ELF-1 (cell line): ENCODE measurements at places on chromosomes 1 and 21.

- peak; percentile 55 for DNase-seq
Observed at GRCh38 chr21:32921632-32922230, 104.0 kb upstream of the OLIG2 start.

- no peak for DNase-seq
Observed at GRCh38 chr21:32136546-32136945, 142.3 kb downstream of the MIS18A start.

DNA sequence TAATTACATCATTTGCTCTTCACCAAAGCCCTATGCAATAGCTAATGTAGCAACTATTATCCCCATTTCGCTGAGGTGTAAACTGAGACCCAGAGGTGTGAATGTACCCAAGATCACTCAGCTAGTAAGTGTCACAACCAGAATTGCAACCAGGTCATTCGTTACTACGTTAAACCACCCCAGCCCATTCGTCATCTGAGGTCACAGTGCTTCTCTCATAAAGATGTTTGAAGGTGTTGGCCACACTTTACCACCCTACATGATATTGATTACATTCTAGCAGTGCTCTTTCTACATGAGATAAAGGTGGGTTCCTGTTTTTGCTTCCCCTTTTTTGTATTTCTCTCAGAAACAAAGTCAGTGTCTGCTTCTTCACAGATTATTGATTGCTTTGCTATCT lies 195.3 kb downstream of the ZBTB18 start:
- DNase-seq, result no peak

GRCh38 chr1:40637470-40638007 lies 27.9 kb downstream of the RIMS3 start:
- DNase-seq, result no peak

DNA sequence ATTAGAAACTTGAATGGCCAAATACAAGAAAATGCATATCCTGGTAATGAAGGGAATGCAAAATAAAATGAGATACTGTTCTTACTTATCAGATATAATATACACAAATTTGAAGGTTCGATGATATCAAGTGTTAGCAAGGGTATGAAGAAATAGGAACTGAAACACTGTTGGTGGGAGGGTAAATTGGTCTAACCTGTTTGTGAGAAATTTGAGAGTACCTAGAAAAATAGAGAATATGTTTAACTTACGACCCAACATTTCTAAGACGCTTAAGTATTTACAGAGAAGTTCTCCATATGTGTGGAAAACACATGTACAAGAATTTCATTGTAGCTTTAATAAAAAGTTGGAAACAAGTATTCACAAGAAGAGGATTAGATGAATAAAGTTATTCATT lies 25.9 kb downstream of the ATG4C start:
- no peak for DNase-seq

GRCh38 chr1:23216771-23217420 lies 406 bp downstream of the HTR1D start:
- DNase-seq, result peak; percentile 46

GRCh38 chr1:118366286-118366685 lies 181.3 kb upstream of the SPAG17 start:
- DNase-seq, result no peak

DNA sequence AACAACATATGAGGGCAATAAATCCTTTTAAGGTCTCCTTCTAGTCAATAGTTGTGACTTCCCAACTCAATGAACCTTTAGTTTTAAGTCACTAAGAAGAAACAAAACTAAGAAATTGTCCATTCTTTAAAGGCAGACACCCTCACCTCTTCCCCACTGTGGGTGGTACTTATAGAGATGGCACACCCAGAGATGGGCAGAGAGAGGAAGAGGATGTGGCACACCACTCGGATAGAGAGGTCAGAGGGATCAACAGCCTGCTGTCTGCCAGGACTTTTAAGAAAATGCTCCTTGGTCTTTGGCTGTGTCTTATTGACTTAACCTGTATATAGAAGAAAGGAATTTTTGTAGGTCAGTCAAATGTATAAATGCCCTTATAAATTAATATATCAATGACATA lies 45.1 kb downstream of the FASLG start:
- DNase-seq, result no peak

DNA sequence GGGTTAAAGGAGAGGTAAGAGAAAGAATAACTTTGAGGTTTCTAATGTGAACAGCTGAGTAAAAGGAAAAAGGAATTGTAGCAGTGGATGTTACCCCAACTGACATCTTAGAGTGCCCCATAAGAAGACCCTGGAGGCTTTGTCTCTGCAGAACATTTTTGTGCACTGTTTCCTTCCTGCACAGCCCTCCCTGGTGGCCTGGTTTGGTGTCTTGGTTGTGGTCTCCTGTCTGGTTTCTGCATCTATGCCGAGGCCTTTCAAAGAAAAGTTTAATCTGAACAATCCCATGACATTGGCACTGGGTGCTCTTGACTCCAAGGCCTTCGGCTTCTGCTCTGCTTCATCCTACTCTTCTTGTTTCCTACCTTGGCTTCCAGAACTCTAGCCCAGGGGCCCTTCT lies 57.8 kb downstream of the RHOU start:
- DNase-seq, result no peak

GRCh38 chr1:42692461-42692860 lies 10.2 kb downstream of the YBX1 start:
- DNase-seq, result peak; percentile 18

- DNase-seq, result no peak
Observed at GRCh38 chr1:183694066-183694465, 41.0 kb upstream of the APOBEC4 start.

GRCh38 chr1:231781892-231782291 lies 155.3 kb downstream of the DISC1 start:
- DNase-seq, result no peak

- no peak for DNase-seq
Observed at GRCh38 chr1:151897991-151898431, 11.3 kb downstream of the THEM4 start.

DNA sequence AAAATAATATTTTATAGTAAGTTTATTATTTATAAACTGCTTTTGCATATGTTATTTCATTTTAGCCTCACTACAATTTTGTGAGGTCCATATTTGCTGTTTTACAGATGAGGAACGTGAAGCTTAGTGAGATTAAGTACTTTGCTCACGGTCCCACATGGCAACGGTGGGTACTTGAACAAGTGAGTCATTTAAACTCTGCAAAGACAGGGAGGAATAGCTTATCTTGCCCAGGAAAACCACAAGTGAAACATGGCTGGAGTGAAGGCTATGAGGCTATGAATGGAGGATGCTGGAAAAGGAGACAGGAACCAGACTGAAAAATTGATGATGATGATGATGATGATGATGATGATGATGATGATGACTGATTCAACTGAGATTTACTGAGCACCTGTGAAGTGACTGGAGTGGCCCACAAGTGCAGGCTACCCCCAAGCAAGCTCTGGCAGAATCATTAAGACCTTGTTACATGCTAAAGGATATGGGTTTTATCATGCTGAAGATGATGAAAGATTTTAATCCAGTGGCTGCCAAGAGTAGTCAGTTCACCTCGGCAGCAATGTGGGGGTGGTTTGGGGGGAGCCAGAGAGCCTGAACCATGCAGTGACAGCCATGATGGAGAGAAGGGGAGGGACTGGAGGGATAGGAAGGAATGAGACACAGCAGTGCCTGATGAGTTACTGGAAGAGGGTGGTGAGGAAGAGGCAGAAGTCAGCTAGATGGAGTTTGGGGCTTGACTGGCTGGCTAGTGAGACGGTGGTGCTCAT lies 1.4 kb upstream of the ABCA4 start:
- no peak for DNase-seq

GRCh38 chr21:14620152-14620551 lies 74.0 kb upstream of the SAMSN1 start:
- DNase-seq, result no peak

GRCh38 chr1:150695561-150695960 lies 1.4 kb downstream of the GOLPH3L start:
- DNase-seq, result no peak

- DNase-seq, result no peak
Observed at GRCh38 chr21:41808094-41808493, 41.2 kb upstream of the RIPK4 start.

DNA sequence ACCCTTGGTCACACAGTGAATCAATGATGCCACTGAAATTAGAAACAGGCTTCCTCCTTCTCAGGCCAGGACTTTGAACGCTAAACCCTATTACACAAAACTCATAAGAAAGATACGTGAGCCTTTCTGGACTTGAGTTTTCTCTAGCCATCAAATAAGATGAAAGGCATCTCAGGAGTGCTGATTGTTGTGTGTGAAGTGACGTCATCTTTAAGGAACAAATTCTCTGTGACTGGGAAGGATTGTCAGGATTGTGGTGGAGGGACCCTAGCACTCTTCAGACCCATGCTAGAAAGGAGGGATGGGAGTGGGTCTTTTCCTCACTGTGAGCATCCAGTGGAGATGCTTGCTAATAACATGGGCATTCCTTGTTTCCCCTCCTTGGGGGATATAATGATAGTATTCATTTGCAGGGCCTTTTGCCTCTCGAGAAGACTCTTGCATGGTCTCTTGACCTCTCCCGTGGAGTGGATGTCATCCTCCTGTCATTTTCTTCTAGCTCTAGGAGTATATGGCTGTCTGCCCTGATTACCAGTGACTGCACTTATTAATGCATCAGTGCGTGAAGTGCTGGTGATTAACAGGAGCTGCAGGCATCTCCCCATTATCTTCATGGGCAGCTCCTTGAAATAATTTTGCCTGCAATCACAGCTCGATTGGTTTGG lies 39.9 kb downstream of the SPATA46 start:
- no peak for DNase-seq

DNA sequence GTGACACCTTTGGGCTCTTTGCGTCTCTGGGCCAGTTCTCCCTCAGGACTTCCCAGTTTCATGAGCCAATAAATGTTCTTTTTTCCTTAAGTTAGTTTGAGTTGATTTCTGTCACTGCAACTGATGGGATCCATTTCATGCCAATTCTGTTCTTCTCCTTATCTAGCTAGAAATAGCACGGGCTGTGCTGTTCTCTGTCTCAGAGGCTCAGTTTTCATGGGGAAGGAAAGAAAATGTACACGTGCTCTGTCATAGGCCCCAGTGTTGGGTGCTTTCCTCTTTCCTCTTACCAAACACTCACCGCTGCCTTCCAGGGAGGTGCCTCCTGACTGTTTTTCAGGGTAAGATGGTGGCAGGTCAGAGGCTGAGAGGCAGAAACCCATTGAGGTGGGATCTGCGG lies 43.2 kb upstream of the ACTL8 start:
- DNase-seq, result no peak

GRCh38 chr1:203028784-203029553 lies 2.7 kb downstream of the PPFIA4 start:
- DNase-seq, result no peak

DNA sequence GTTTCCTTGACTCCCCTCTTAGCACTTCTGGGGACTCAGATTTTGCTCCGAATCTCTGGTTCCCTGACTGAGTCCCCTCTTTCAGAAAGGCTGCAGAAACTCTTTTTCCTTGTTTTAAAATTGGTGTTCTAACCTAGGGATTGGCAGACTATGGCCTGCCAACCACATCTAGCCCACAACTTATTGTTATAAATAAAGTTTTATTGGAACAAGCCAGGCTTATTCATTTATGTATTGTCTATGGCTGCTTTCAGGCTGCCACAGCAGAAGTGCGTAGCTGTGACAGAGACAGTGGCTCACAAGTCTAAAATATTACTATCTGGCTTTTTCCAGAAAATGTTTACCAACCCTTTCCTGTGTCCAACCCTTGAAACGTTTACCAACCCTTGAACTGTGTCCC lies 81.7 kb downstream of the IER5 start:
- DNase-seq, result no peak

GRCh38 chr21:45990049-45990711 lies 8.6 kb downstream of the COL6A1 start:
- DNase-seq, result no peak

- DNase-seq, result no peak
Observed at GRCh38 chr1:97138515-97139032, 417.0 kb downstream of the PTBP2 start.

GRCh38 chr1:110053552-110054428 lies 16.7 kb downstream of the ALX3 start:
- peak; percentile 84 for DNase-seq

- DNase-seq, result no peak
Observed at GRCh38 chr1:27451343-27451742, 38.6 kb downstream of the WASF2 start.

GRCh38 chr1:9917901-9918300 lies 7.8 kb upstream of the CTNNBIP1 start:
- DNase-seq, result no peak

DNA sequence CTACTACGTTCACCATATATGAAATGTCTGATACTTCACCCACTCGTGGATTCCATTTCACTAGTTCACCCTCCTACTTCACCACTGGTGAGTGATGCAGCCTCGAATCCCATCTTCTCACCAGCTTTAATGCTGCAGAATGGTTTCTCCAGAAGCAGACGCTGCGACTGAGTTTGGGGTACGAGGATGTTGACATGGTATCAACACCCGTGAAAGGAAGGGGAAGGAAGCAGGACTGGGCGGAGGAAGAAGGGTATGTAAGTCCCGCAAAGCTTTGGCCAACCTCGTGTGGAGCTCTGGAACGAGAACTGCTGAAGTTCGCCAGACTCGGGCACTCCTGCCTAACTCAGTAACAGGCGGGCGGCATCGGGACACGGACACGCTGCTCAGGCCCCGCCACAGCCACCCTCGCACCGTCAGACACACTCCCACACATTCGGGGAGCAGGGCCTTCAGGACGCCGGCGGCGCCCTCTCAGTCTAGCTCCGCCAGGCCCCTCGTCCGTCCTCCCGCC lies 833 bp upstream of the DIP2A start:
- no peak for DNase-seq

- DNase-seq, result no peak
Observed at GRCh38 chr21:38794978-38795377, 10.8 kb upstream of the ETS2 start.

DNA sequence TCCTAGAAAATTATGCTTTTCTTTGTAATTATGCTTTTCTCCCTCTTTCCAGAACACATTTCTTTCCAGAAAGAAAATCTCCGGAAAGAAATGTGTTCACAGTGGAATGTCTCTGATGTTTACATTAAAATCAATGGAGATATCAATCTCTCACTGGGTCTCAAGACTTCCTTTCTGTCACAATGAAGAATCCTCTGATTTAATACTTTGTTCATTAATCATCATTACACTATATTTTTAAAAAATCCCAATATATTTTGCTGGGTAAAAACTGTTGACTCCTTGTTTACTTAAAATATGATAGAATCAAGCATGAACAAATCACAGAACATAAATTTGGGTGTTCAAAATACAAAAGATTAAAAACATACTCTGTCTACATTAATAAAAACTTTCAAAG lies 26.3 kb upstream of the TGFBR3 start:
- DNase-seq, result no peak

DNA sequence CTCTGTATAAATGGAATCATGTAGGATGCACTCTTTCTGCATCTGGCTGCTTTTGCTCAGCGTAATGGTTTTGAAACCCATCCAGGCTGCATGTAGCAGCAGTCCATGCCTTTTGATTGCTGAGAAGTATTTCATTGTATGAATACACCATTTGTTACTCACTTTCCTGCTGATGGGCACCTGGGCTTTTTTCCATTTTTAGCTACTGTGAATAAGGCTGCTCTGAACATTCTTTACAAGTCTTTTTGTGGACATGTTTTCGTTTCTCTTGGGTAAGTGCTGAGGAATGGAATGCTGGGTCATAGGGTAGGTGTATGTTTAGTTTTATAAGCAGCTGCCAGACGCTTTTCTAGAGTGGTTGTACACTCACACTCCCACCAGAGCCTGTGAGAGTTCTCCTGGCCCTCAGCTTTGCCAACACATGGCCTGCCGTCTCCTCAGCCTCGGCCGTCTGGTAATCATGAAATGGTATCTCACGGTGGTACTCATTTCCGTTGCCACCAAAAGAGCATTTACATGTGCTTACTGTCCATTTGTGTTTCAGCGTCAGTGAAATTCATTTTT lies 22.7 kb downstream of the SLX9 start:
- DNase-seq, result no peak
